NCI-H1436 treated with DMSO at 0.1 percent for 48 hours (cell line): ENCODE measurements at places on chromosomes 7 and 10.

DNA sequence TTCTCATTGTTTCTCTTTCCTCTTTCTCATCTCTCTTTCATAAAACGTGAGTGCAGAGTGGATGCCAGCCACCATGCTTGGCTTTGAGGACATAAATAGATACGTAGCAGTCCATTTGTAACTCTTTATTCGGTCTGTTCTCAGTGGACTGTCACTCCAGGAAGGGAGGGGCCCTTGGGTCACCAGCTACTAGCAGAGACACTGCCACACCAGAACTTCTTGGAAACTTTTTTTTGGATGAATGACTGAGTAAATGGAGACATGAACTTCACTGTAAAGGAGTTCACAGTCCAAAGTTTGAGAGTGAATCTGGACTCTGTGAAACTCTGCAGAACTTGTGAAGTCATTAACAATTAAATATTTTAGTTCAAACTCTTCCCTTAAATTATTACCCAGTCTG lies 20.2 kb downstream of the CHN2 start:
- DNase-seq, result no peak

DNA sequence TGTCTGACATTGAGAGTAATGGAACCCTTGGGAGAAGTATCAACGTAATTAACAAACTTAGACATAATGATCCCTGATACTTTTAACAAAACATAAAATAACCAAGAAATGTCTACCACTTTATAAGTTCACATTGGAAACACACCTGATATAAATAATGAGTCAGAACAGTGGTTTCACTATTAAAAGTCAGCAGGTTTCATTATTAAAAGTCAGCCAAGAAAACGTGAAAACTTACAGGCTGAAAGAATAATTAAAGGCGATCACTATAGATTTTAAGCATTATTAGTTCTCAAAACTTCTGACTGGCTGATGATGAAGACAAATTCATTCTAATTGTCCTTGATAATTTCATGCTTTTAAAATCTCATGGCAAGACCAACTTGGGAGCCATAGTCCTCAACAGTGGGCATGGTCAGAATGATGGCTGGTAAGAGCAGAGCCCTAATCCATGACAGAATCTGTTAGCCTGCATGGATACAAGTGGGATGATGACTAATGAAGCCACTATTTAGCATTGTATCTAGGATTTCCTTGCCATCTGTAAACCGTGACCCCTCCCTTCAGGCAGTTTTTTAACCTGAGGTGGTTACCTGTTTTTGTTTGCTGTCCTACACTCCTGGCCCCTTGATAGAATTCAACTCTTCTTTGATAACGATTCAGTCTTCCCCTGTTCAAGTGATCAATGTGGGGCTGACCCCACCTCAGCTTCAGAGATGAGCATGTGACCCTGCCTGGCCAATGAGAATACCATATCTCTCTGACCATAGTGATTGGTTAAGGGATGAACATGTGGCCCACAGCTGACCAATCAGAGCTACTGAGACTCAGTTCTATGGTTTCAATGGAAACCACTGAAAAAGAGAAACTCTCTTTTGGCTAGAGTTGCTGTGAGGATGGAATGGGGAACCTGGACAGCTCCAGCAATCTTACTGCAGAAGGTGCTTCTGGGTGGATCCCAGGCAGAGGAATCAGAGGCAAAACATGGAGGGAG lies 151.0 kb downstream of the PLPP4 start:
- no peak for DNase-seq

DNA sequence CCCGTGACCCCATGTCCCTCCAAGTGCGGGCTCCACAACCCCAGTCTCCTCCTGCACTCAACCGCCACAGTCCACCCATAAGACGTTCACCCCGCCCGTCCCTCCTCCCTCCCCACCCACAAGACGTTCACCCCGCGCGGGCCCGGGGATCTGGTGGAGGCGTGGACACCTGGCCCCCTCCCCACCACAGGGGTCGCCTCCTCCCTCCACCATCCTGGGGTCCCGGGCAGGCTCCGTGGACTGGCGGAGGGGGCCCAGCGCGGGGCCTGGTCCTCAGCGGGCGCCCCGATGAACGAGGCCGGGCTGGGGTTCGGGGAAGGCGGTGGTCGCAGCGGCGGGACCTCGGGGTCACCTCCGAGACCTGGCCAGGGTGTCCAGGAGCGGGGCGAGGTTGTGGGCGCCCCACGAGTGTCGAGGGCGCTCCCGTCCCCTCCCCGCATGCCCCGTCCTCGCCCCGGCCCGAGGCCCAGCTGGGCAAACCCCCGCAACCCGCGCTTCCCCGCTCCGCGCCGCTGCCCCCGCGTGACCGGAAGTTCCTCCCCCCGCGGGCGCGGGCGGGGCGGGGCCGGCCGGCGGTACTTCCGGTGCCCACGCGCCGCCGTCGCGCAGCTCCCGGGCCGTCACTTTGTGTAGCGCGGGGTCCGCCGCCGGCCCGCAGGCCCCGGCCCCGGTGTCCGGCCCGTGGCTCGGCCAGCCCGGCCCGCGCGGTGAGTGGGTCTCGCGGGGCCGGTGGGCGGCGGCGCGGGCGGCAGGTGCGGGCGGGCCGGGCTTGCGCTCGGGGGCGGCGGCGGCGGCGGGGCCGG lies at the start of gene ZNF316:
Gene ZNF316, plus strand, starts transcription at position 578 of the 803 bp plus-strand sequence. CDS start 5,092 bp downstream, outside the sequence.
- no peak for DNase-seq

- DNase-seq, result no peak
These were observed 8.5 kb upstream of the SFR1 start for GRCh38 chr10:104113376-104113956.

DNA sequence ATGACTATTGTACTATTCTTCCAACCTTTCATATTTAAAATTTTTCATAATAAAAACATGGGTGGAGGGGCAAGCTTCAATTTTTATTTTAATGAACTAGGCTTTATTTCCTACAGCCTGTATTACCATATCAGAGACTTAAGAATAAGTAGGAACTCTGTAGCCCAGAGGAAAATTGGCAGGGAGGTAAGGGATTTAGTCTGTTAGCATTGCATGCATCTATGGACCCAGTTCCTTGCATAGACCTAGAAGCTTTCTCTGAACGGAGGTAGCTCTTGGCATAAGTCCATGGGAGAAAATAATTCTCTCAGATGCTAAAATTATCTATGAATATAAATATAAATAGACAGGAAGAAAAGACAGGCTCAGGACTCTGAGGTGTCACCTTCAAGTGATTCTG lies 31.4 kb upstream of the CCDC6 start:
- DNase-seq, result no peak

GRCh38 chr7:68461430-68461829 lies 1136.8 kb upstream of the AUTS2 start:
- DNase-seq, result no peak

DNA sequence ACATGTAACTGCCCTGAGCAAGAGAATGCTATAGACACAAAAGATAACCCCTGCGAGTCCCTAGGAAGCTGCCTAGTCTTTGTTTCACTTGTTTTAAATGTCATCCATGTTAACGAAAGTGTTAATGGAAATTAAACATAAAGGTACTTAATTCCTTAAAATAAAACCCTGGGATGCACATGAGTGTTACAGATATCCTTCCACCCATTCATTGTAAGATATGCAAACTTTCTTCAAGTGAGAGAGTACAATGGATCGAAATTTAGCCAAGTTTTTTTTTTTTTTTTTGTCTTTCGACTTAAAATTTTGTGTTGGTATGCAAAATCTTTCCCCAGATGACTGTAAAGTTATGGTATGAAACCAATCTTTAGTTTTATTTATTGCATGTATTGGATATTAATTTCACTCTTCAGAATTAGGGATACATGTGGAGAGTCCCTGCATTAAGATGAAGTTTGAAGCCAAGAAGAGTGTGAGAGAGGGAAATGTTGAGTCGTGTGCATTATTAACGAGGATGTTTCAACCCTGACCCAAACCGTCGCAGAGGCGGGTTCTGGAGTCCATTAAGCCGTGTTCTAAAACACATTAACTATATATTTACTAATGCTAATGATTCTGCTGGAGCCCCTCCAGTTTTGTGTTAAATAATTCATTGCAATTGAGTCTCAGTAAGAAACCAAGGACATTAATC lies 1.6 kb downstream of the CDK14 start:
- DNase-seq, result no peak

DNA sequence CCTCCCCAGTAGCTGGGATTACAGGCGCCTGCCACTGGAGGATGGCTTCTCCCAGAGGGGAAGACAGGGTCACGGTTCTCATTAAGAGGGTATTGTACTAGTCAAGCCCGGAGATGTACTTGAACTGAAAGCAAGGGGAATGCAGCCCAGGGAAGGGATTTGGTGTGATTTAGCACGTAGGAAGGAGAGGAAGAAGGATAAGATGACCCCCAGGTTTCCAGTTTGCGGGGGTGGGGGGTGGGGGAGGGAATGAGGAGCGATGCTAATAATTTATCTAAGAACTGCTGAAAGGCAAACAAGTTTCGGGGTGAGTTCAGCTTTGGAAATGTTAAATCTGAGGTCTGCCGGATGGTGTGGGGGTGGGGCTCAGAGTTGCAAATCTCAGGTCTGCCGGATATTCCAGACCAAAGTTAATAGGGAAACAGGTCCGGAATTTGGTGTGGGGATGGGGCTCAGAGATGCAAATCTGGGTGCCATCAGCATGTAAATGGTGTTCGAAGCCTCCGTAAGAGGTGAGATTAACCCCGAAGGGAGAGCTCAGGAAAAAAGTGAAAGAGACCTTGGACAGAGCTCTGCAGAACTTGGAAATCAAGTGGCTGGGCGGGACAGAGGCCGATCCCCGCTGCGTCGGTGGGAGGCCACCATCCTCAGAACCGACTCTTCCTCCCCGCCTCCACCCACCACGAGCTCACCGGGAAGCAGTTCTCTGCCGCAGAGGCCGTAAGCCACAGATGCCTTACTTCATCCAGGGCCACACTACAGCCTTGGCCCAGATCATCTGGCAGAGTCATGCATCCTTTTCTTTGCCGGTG lies 1.6 kb upstream of the SEPHS1 start:
- DNase-seq, result no peak

- no peak for DNase-seq
These were observed 179.4 kb downstream of the CACNA2D1 start for GRCh38 chr7:82263920-82264782.

DNA sequence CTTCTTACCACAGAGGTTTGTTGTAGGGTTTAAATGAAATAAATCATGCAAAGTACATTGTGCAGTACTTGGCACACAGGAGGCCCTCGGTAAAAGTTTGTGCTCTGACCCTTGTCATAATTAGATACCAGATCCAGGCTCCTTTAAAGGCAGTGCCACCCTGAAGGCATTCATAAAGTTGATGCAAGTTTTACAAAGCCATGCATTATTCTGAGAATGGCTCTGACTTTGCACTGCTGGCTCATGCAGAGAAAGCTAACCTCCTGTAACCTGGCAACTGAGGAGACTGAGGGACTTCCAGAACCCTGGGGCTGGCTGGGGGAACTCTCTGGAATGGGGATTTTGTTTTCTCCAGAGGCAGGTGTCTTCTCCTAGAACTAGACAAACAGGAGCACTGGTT lies 570.9 kb downstream of the CCSER2 start:
- no peak for DNase-seq

GRCh38 chr7:24778543-24779282 lies 21.4 kb upstream of the GSDME start:
- DNase-seq, result no peak

GRCh38 chr7:44274623-44274975 lies 50.8 kb downstream of the CAMK2B start:
- DNase-seq, result no peak

DNA sequence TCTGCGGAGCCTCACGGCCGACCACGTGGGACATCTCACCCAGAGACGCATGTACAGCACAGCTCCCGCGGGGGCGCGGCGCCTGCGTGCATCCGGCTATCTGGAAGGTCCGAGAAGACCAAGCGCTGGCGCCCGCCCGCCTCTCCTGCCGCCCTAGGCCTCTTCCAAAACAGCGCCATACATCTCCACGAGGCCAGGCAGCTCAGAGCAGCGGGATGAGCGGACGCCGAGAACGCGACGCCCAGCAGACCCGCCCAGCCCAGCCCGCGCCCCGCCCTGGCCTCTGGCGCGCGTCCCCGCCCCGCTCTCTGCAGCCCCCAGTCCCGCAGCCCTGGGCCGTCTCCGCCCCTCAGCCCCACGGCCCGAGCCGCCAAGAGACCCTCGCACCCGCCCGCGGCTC lies 20.3 kb upstream of the LANCL2 start:
- DNase-seq, result no peak

DNA sequence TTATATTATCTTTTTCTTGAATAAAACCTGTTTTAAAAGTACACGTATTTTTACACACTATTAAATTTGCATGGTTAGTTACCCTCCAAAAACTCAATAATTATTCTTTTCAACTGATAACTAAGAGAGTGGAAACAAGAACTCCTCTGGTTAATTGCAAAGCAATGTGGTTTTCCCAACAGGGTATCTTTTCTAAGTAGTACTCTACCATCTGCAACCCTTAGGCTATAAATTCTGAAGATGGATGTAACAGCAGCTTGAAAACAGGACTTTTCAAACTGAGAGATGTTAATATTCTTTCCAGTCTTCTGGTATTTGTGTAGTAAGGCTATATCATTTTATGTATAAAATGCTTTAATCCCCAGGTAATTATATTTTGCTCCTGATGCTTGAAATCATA lies 916.1 kb upstream of the POT1 start:
- DNase-seq, result no peak

- DNase-seq, result no peak
These were observed 119.5 kb downstream of the CPED1 start for GRCh38 chr7:121107923-121108498.

- DNase-seq, result no peak
These were observed 335.1 kb upstream of the SEMA3A start for GRCh38 chr7:84529480-84530205.

DNA sequence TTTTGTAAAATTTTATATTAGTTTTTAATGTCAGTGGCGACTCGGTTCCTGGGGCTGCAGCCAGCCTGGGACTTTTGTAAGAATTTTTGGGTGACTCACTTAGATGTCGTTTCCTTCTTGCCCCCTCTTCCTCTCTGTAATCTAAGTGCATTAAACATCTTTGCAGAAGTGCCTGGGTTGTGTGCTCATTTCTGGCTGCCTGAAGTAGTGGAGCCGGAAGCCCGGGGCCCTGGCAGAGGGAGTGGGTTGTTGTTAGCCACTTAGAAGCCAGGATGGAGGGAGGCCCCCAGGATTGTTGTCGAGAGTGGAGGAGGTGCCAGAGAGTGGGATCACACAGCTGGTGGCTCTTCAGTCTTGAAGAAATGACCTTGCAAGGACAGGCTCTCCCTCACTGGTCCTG lies 11.0 kb upstream of the TRIM8 start:
- DNase-seq, result no peak

GRCh38 chr10:43282881-43283280 lies 16.0 kb upstream of the RASGEF1A start:
- DNase-seq, result no peak

- no peak for DNase-seq
These were observed 17.8 kb upstream of the ZKSCAN1 start for GRCh38 chr7:99997545-99998137.

DNA sequence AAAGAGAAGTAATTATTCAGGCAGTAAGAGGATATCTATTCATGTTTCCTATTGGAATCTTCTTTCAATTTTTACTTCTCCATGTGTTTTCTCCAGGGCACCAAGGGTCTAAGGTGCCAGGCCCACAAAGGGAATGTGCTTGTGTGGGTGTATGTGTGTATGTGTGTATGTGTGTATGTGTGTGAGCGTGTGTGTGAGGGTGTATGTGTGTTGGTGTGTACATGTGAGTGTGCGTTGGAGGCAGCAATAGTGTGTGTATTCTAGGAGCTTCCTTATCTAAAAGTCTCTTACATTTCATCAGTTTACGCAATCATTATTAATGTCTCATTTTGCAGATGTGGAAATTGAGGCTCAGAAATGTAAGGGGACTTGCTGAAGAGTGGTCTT lies 28.3 kb downstream of the RAMP3 start:
- no peak for DNase-seq
